ENCODE measurements at places on chromosomes 6 and 20.
A peak's percentile ranks its signal among the peaks of the same experiment; 100 is the strongest.

- H3K36me3 ChIP-seq: no peaks in the 10 kb centered on the region
- H3K27ac ChIP-seq: no peak overlapping the region
- H3K4me3 ChIP-seq: no peak overlapping the region
- DNase-seq: no peak
Measured at GRCh38 chr6:89297695-89298351, 17.3 kb downstream of the GABRR2 start.

DNA sequence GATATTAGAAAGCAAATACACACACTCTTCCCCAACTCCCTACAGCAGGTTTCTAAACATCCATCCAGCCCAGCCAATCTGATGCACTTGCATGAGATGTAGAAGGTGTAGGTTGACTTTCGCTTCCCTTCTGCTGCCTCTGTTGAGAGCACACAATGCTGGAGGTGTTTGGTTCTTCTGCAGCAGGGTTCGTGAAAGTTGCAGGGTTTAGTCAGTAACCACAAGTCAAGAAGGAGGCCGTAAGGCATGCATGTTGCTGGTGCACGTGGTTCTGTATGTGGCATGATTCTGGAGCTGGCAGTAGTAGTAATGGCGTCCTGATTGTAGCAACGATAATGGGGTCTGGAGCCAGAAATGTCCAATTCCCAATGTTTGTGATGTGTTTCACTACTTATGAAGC, 53.0 kb downstream of the DEK start:
- DNase-seq: no peak
- no peak overlapping the region for H3K27ac ChIP-seq
- H3K27me3 ChIP-seq: no peaks in the 10 kb centered on the region
- H3K36me3 ChIP-seq: peaks cover 3% of the 10 kb centered on the region
- peaks cover 4% of the 10 kb centered on the region for H3K4me1 ChIP-seq
- H3K4me3 ChIP-seq: no peak overlapping the region

DNA sequence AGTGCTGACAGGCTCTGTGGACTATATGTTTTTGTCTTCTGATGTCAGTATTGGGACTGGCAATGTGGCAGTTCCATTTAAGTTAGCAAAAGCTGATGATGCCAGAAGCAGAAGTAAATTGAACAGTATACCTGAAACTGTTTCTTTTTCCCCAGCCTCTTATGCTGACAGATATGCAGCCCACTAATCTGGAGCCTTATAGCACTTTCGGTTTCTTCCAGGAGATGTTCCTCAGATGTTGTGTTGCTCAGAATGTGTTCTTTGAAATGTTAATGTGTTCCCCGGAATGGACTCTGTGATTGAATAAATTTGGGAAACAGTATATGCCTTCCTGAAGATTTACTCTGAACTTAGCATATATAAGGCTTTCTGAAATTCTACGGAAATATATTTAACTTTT, 80.7 kb upstream of the MRAP2 start:
- H3K36me3 ChIP-seq: peaks cover 21% of the 10 kb centered on the region
- peaks cover 40% of the 10 kb centered on the region for H3K4me1 ChIP-seq
- DNase-seq: no peak
- peak overlapping the region; percentile 20 for H3K4me3 ChIP-seq
- peak overlapping the region; percentile 65 for H3K27ac ChIP-seq
- H3K27me3 ChIP-seq: no peaks in the 10 kb centered on the region

- peak overlapping the region; percentile 98 for H3K4me3 ChIP-seq
- DNase-seq: no peak
- H3K27me3 ChIP-seq: peaks cover 6% of the 10 kb centered on the region
- peaks cover 19% of the 10 kb centered on the region for H3K4me1 ChIP-seq
- no peaks in the 10 kb centered on the region for H3K36me3 ChIP-seq
- peak overlapping the region; percentile 42 for H3K27ac ChIP-seq
Measured at GRCh38 chr20:49914310-49915117, 815 bp downstream of the SPATA2 start.

GRCh38 chr6:63352069-63352543, 32.3 kb upstream of the LGSN start:
- peaks cover 5% of the 10 kb centered on the region for H3K4me1 ChIP-seq
- H3K4me3 ChIP-seq: no peak overlapping the region

- no peak overlapping the region for H3K27ac ChIP-seq
- no peaks in the 10 kb centered on the region for H3K36me3 ChIP-seq
- DNase-seq: no peak
- no peaks in the 10 kb centered on the region for H3K27me3 ChIP-seq
Measured at GRCh38 chr6:75052491-75052890, 153.4 kb downstream of the COL12A1 start.

DNA sequence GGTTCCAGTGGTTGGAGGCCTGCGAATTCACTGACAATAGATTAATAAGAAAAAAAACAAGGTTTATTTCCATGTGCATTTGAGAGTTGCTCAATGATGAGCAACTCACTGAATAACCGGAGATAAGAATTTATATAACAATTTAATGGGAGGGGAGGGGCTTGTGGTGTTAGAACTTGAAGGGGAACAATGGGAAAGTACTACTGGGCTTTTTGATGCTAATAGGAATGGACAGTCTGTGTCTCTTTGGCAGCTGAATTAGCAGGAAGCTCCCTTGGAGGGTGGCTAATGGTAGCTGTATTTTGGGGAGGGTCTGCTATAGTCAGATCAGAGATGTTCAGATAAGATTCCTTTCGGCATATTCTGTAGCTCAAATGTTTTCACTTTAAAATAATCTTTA, 62.4 kb upstream of the GMDS start:
- no peak overlapping the region for H3K27ac ChIP-seq
- no peak for DNase-seq
- H3K36me3 ChIP-seq: peaks cover 5% of the 10 kb centered on the region
- H3K4me1 ChIP-seq: peaks cover 15% of the 10 kb centered on the region

- DNase-seq: peak; percentile 58
- no peak overlapping the region for H3K27ac ChIP-seq
- peaks cover 43% of the 10 kb centered on the region for H3K4me1 ChIP-seq
- H3K36me3 ChIP-seq: peaks cover under 1% of the 10 kb centered on the region
- no peak overlapping the region for H3K4me3 ChIP-seq
Measured at GRCh38 chr6:42045538-42046460, 4.5 kb upstream of the TAF8 start.

DNA sequence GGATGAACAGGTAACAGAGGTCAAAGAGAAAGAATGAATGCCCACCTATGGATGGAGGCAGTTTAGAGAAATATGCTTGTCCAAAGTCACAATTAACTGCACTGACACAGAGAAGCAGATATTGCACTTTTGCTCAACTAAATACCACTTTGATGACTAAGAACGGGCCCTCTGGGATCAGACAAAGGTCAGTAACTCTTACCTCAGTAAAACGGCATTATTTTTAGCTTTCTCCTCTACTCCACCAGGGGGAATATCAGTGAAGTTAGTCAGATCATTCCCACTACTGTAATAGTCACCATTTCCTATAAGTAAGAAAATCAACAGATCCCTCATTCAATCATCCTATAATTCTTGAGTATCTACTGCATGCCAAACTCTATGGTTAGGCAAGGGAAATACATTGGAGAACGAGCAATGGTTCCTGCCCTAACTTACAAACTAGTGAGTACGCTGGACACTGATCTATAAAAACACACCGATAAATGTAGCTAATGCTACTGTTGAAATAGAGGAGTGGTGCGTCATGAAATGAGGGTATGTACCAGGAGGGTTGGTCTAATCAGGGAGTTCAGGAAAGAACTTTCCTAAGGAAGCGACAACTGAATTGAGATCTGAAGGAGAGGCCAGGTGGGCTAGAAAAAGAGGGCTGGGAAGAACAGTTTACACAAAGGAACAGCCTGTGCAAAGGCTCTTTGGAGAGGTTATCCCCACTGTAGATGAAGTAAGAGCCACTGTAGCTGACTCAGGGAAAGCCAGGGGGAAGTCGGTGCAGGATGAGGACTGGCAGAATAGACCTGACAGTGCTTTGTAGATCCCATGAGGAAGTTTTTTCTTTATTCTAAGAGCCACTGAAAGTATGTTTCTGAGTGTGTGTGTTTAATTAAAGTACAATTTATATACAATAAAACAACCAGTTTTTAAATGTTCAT, 9.2 kb downstream of the ECI2 start:
- H3K27ac ChIP-seq: peak overlapping the region; percentile 15
- no peaks in the 10 kb centered on the region for H3K27me3 ChIP-seq
- H3K4me3 ChIP-seq: no peak overlapping the region
- H3K4me1 ChIP-seq: no peaks in the 10 kb centered on the region

DNA sequence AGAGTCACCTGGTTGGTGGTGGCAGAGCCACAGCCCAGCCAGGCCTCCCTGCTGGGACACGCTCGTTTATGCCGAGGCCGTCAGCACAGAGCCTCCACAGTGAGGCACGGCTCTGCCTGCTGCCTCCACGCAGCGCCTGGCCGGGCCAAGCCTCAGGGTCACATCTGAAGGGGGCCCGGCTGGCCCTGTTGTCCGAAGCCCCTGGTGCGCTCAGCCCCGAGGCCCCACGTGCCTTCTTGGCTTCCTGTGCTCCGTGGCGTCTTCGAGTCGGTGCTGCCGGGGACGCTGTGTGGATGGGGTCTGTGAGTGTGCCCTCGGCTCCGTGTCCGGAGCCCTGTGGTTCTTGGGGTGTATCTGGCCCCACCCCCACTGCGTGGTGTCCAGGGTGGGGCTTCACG, 10.4 kb upstream of the TNFRSF6B start:
- no peaks in the 10 kb centered on the region for H3K4me1 ChIP-seq
- H3K27me3 ChIP-seq: no peaks in the 10 kb centered on the region
- DNase-seq: no peak
- H3K4me3 ChIP-seq: no peak overlapping the region
- H3K36me3 ChIP-seq: no peaks in the 10 kb centered on the region

DNA sequence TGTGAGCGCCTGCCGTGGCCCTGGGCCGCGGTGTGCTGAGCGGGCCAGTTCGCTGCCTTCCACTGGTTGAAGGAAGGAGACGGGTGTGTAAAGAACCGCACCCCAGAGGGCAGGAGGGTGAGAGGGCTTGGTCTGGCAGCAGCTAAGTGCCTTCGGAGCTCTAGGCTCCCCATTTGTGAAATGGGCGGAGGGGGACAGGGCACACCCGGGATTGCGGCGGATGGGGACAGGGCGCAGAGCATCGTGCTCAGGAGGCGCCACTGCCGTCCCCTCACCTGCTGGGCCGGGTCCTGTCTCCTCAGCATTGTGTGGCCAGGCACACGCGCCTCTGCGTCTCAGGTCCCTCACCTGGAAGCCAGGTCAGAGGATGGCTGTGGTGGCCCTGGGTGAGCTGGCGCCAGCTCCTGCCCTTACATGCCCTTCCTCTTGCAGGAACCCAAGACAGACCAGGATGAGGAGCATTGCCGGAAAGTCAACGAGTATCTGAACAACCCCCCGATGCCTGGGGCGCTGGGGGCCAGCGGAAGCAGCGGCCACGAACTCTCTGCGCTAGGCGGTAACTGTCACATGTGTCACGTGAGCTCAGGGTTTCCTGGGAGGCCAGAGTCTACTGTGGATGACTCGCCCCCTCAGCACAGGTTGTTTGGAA, 3.1 kb downstream of the ADRM1 start:
- DNase-seq: no peak
- peaks cover 18% of the 10 kb centered on the region for H3K4me1 ChIP-seq
- no peaks in the 10 kb centered on the region for H3K27me3 ChIP-seq
- H3K27ac ChIP-seq: peak overlapping the region; percentile 98
- peaks cover 28% of the 10 kb centered on the region for H3K36me3 ChIP-seq

GRCh38 chr20:31915491-31916280, 36.2 kb downstream of the PDRG1 start:
- H3K36me3 ChIP-seq: 0 out of 2 replicates have a peak, but pooled peaks cover 3% of the 10 kb centered on the region
- peaks cover 6% of the 10 kb centered on the region for H3K27me3 ChIP-seq
- H3K27ac ChIP-seq: no peak overlapping the region
- DNase-seq: no peak
- H3K4me1 ChIP-seq: peaks cover 55% of the 10 kb centered on the region

DNA sequence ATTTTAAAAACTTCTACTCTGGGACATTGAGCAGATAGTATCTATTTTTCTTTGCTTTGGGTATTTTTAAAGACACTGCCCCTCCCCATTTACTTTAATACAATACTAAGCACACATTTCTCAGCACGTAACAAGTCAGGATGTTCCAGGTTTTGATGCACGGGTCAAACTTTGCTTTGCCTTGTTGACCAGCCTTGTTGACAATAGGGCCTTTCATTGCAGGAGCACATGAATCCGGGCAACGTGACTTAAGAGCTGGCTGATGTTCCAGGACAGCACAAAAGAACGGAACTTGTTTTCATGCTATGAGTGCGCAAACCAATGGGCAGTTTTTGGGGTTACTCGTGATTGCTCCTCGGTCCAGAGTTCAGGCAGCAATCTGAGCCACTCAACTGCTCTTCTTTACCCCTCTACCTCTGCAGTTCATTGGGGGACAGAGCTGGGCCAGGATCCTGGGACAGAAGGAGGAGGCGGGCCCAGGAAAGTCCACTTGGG, 78.6 kb upstream of the SLC22A16 start:
- H3K27me3 ChIP-seq: peaks cover 6% of the 10 kb centered on the region
- H3K27ac ChIP-seq: no peak overlapping the region
- H3K4me1 ChIP-seq: peaks cover 14% of the 10 kb centered on the region

GRCh38 chr20:4866429-4866828, 134.9 kb downstream of the SLC23A2 start:
- peaks cover 8% of the 10 kb centered on the region for H3K36me3 ChIP-seq
- H3K4me1 ChIP-seq: 0 out of 2 replicates have a peak, but pooled peaks cover 3% of the 10 kb centered on the region
- no peaks in the 10 kb centered on the region for H3K27me3 ChIP-seq
- no peak overlapping the region for H3K27ac ChIP-seq
- no peak for DNase-seq

- peak overlapping the region; percentile 92 for H3K27ac ChIP-seq
- H3K27me3 ChIP-seq: no peaks in the 10 kb centered on the region
- peaks cover 50% of the 10 kb centered on the region for H3K4me1 ChIP-seq
- H3K36me3 ChIP-seq: peaks cover 7% of the 10 kb centered on the region
Measured at GRCh38 chr6:116369540-116369939, 1.2 kb upstream of the DSE start.
